ENCODE measurements at places on chromosomes 2 and 18.

DNA sequence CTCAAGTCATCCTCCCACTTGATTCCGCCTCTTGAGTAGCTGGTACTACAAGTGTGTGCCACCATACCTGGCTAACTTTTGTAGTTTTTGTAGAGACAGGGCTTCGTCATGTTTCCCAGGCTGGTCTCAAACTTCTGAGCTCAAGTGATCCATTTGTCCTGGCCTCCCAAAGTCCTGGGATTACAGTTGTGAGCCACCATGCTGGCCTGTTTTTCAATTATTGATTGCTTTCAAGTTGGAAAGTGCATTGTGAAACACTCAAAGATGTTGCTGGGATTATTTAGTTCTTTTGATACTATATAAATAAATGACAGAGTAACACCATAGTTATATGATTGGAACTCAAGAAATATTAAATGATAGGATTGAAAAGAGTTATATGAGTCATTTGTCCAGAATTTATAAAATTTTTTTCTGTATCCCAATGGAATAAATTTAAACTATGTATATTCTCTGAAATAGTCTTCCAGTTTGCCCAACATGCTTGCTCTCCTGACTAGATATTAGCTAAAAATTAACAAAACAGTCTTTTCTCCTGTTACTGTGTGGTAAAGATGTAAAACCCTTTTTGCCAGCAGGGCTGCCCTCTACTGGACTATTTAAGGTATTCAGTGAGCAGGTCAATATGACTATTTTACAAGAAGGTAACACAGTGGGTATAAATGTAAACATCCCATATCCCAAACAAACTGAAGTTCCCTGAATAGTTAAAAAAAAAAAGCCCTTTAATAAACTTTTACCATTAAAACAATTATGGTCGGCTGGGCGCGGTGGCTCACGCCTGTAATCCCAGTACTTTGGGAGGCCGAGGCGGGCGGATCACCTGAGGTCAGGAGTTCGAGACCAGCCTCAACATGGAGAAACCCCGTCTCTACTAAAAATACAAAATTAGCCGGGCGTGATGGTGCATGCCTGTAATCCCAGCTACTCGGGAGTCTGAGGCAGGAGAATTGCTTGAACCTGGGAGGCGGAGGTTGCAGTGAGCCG, 42.7 kb downstream of the ACSL3 start:
- DNase-seq: no peak

- DNase-seq: no peak
Measured at GRCh38 chr2:205642599-205643356, 39.5 kb upstream of the NRP2 start.

- DNase-seq: no peak
Measured at GRCh38 chr2:1234731-1235308, 178.4 kb upstream of the TPO start.

- DNase-seq: no peak
Measured at GRCh38 chr2:74836675-74837401, 2.9 kb downstream of the HK2 start.

DNA sequence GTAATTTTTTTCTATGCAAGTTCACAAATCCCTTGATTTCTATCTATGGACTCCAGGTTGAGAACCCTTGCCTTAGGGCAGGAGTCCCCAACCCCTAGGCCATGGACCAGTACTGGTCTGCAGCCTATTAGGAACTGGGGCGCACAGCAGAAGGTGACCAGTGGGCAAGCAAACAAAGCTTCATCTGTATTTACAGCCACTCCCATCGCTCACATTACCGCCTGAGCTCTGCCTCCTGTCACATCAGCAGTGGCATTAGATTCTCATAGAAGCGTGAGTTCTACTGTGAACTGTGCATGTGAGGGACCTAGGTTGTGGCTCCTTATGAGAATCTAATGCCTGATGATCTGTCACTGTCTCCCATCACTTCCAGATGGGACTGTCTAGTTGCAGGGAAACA, 70.2 kb upstream of the SMAD2 start:
- DNase-seq: peak; percentile 21

GRCh38 chr2:17940091-17940630, 61.7 kb downstream of the KCNS3 start:
- no peak for DNase-seq

DNA sequence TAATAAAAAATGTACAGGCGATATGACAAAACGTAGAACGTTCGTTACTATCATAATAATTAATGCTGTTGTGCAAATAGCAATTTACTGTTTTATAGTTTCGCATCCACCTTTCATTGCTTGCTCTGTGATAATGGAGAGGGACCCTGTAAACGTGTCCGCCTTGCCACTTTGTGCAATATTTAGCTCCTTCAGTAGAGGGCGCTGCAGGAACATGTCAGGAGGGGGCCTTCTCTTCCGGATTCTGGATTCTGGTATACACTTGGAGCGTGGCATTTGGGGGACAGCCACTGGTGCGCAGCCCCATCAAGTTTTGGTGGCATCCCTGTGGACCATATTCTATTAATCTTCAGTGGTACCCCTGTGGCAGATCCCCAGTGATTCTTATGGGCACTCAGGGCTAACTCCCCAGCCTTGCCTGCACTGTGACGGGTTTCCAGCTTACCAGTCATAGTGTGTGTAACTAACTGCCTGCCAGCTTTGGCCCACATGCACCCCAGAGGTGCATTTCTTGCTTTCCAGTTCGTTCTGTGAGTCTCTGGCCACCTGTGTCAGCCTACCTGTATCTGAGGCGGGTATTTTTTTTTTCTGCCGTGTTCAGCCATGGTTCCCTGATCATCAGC, 140.3 kb downstream of the CYRIA start:
- no peak for DNase-seq

GRCh38 chr2:80105015-80105640, 199.4 kb downstream of the LRRTM1 start:
- DNase-seq: no peak

DNA sequence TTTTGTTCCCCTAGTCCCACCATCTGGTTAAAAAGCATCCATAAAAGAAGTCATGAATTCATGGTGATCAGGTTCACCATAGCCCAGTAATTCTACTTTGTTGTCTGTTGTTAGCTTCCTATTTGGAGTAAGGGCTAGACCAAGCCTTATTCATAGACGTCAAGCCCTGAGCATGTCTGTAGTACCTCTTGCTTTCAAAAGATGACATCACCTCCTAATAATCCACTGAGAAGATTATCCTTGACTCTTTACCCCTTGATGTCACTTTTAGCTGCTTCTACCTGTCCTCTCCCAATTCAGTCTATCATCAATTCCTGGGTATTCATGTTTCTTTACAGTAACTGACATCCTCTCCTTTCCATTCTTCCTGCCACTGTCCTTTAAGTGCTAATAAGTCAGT, 90.1 kb downstream of the EML6 start:
- DNase-seq: no peak

GRCh38 chr18:65924904-65925303, 174.1 kb downstream of the CDH7 start:
- DNase-seq: no peak

- no peak for DNase-seq
Measured at GRCh38 chr18:13621886-13622619, 104.3 kb downstream of the FAM210A start.

GRCh38 chr2:195488567-195488966, 168.5 kb upstream of the SLC39A10 start:
- DNase-seq: no peak

DNA sequence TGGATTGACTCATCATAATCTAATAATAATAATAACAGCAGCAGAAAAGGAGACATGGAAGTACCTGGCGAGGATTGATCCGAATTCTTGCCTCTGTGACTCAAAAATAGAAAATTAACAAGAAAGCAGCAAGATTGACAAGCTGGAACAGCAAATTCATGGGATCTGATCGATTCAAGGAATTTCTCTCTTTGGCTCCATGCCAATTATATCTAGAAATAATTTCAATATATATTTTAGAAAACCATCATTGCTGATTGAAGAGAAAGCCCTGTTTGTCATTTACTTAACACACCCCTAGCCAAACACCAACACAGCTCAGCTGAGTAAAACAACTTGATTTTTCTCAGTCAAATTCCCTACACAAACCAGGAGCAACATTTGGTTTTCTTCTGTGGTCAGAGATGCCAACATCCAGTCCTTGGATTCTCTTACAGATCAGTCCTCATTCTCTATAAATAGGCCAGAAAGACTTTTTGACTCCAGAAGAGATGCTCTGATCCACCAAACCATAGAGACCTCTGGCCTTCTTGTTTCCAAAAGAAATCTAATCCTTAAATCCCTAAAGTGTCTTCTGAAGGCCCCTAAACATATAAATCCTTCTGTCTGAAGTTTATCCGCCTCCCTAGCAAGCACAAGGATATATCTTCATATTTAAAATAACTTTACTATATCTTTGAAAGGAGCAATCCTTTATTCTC, 129.9 kb downstream of the CACNB4 start:
- no peak for DNase-seq

DNA sequence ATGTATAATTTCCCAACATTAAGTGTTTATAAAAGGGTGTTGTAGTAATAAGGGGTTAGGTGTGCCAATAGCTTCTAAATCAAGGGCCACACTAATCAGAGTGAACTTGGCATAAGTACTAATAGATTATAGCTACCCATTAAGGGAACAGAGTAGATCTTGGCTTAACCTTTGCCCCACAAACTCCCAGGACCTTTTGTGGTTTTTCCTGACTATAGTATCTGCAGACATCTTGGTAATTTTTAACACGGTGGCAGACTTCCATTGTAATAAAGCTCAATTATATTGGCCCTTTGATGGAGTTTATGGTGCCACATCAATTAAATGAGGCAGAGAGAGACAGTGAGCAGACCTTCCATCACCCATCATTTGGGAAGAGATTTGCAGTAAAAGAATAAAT, 358.5 kb upstream of the HNRNPA3 start:
- DNase-seq: no peak

DNA sequence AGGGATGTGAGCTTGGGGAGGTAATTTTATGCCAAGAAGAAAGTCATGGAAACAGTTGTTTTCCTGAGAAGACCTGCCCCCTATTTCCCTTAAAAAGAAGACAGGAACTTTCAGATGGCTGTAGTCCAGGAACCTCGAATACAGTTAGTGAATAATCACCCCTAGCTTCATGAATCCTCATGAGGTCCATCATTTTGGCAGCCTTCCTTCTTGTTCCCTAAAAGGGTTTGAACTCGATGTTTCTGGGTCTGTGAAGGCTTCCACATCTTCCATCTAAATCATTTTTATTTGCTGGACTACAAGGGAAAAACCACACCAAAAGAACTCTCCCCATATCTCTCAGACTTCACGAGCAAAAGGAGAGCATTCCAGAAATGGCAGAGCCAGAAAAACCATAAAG, 290.8 kb downstream of the SLC4A3 start:
- no peak for DNase-seq

DNA sequence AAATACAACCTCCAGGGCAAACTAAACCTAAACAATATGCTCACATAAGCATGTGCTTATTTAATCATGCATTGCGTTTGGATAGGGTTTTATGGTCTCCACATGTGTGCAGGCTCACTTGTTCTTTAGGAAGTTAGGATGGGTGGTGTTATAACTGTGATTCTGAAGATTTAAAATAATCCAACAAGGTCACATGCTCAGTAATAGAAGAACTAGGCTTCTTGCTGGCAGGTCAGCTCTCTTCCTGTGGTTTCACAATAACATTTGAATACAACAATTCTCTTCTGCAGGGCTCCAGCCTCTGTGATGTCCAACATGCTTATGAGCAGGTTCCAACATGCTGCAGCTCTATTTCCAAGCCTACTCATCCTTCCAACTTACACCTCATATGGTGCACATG, 84.0 kb downstream of the MYL12B start:
- peak; percentile 49 for DNase-seq

DNA sequence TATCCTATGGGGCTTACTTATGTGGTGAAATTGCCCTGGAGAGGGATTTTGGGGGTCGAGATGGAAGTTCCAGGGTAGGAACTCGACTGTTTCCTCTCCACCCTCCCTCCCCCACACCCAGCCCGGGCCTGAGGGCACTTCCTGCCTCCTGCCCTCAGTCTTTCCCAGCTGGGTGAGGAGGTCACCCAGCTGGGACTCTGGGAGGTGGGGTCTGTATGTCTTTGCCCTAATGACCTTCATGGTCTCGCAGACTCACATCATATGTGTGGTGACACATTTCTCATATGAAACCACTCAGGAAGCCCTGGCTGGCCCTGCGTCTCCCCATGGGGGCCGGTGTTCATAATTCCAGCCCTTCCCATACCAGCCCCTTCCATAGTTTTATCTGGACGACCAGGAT, 12.4 kb downstream of the ATOH8 start:
- DNase-seq: no peak

DNA sequence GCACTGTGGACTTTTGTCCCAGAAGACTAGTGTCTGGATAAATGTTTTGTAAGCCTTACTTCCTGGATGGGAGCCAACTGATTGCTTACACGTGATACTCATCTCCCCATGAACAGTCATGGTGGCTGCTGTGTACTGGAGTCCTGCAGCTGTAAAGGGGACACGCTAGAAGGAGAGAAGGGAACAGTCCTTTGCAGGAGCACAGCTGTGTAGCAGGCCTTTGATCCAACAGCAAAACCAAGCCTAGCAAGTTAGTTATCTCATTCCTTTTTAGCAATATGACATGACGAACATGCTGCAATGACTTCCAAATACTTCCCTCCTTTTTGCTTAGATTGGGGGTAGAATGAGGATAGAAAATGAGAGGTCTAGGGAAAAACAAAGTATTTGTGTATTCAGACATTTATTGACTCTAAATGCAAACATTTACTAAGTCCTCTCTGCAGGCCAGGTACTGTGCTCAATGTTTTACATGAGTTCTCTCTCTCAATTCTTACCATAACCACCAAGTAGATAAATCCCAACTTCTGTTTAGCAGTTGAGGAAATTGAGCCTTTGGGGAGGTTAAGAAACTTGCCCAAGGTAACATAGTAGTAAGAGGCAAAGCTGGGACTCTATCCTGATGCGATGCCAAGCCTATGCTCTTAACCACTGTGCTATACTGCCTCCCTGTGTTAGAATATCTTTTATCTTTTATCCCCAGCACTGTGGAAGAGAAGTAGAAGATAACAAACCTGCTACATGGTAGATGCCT, 55.4 kb upstream of the CD28 start:
- DNase-seq: no peak

DNA sequence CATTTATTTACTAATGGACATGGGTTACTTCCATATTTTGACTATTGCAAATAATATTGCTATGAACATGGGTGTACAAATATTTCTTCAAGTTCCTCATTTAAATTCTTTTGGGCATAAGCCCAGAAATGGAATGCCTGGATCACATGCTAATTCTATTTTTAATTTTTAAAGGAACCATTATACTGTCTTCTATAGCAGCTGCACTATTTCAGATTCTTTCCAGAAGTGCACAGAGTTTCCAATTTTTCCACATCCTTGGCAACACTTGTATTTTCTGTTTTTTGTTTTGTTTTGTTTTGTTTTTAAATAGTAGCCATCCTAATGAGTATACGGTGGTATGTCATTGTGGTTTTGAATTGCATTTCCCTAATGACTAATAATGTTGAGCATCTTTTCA, 8.5 kb upstream of the RALBP1 start:
- DNase-seq: no peak

GRCh38 chr2:159201360-159202063, 85.0 kb downstream of the WDSUB1 start:
- DNase-seq: no peak
